ENCODE measurements at places on chromosomes 11 and 22.

DNA sequence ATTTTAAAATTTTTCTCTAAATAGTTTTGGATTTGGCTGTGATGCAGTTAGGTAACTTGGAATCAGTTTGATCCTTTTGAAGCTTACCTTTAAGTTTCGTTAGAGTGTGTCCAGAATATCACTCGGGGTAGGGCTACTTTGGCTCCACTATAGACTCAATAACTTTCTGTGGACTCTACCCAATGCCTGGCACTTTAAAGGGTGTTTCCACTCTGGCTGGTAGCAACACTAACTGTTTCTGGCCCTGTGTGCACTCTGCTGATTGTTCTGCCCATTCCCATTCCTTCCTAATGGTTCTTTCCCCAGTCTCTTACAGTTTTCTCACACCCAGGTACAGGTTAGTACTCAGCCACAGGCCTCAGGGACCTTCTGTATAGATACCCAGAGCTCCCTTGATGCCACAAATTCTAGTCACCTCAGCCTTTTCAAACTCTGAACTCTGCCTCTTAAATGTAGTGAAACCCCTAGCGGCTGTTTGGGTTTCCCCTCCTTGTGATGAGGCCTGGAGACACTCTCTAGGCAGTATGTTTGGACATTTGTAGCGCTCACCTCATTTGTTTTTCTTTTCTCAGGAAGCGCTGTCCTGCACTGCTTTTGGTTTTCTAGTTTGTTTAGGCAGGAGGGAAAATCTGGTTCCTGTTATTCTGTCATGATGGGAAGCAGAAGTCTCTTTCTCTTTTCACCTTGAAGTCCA lies 16.8 kb downstream of the CUL5 start:
- DNase-seq: no peak

DNA sequence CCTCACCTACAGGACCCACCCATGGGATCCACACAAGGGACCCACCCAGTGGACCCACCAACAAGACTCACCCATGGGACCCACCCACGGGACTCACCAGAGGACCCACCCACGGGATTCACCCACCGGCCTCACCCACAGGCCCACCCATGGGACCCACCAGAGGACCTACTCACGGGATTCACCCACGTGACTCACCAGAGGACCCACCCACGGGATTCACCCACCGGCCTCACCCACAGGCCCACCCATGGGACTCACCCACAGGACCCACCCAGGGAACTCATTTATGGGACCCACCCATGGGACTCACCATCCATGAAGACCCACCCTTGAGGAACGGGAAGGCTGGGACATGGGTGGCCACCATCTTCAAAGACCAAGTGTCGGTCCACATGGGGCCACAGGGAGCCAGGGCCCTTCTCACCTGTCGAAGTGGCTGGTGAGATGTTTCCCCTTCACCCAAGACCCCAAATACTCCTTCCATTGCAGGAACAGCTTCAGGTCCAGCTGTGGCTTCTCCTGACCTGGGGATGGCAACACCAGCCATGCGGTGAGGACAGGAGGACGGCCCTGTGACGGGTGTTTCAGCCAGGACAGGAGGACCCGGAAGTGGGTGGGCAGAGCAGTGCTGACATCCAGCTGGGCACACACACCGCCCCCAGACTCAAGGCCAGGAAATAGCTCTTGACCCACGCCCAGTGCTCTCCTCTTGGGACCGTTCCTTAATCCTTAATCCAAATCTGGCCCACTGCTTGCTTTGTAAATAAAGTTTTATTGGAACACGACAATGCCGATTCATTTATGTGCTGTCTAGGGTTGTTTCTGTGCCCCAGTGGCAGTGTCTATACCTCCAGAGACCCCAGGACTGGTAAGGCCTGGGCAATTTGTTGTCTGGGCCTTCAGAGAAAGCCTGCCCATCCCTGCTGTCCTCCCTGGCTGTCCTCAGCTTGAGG lies 1005.1 kb downstream of the BRD1 start:
- DNase-seq: no peak

DNA sequence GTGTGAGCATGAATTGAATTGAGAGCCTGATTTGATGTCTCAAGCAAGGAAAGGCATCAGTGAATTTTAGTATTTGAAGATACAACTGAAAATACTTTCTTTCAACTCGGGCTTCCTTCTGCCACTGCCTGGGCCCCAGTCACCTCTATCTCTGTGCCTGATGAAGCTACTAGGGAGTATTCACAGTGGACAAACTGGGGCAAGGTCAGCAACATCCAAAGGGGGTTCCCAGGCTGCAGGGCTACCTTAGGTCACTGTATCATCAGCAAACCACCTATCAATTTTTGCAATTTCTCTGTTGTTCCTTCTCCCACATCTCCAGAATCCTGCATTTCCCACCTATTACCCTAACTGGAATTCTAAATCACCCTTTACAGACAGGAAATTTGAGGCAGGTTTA lies 10.2 kb downstream of the PRAME start:
- DNase-seq: no peak

DNA sequence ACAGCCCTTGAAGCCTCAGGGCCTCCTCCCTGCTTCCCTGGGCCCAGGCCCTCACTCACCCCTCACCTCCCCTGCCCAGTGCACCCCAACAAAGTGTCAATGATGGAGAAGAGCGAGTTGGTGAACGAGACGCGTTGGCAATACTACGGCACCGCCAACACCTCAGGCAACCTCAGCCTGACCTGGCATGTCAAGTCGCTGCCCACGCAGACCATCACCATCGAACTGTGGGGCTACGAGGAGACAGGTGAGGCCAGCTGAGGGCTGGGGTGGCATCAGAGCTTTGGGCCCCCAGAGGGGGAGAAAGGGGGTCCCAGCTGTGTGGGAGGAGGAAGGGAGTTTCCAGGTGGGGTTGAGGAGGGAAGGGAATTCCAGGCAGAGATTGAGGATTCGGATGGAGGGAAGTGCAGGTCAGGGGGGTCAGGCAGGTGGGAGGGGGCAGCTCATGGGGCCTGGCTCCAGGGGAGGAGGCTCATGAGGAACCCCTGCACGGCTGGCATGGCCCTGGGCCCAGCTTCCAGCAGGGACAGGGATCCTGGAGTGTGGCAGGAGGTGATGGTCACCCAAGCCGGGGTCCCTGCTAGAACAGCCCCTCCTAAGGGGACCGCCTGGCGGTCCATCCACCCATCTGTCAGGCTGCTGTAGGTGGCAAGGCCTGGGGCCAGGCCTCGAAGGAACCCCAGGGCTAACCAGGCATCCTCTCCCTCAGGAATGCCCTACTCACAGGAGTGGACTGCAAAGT lies 2.9 kb downstream of the SUSD2 start:
- DNase-seq: no peak

- DNase-seq: no peak
These were observed 1.5 kb downstream of the ATM start for GRCh38 chr11:108224366-108224765.

- no peak for DNase-seq
These were observed 9.8 kb downstream of the SPON1 start for GRCh38 chr11:13972043-13972910.

- no peak for DNase-seq
These were observed 32.4 kb downstream of the ST3GAL4 start for GRCh38 chr11:126387857-126388256.

- DNase-seq: no peak
These were observed 1.2 kb upstream of the TECTA start for GRCh38 chr11:121099885-121100284.

- peak; percentile 83 for DNase-seq
These were observed 47.8 kb downstream of the ARRB1 start for GRCh38 chr11:75303544-75304224.

GRCh38 chr11:65420979-65421793 lies 1.4 kb upstream of the NEAT1 start:
- DNase-seq: peak; percentile 88

DNA sequence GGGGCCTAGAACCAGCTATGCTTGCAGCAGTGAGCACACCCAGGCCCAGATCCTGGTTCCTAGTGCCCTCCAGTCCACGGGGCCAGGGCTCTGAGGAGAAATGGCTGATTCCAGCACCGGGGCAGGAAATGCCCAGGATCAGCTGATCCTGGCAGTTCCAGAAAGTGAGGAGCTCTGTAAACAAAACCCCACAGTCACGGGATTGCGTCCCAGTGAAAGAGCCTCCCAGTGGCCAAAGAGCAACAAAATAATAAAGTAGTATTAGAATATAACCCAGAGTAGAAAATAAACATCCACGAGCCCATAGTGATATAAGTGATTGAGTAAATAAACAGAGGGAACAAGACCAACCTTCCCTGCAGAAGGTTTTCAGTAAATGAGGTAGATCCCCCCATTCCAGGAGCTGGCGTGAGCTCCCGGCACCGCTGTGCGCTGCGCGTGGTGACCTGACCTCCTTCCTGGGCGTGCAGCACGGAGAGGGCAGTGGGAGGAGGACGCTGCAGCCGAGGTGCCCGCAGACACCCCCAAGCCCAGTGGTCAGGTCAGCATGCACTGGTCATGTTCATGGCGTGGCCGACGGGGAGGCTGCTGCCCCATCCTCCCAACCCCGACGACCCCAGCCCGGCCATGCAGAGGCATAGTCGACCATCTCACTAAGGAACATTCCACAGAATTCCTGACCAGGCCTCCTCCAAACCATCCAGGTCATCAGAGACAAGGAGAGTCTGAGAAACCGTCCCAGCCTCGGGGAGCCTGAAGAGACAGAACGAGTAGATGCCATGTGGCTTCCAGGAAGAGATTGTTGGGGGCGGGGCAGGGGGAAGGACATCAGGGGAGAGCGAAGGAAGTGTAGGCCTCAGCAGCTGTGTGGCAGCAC lies 19.8 kb downstream of the PTDSS2 start:
- DNase-seq: peak; percentile 42

DNA sequence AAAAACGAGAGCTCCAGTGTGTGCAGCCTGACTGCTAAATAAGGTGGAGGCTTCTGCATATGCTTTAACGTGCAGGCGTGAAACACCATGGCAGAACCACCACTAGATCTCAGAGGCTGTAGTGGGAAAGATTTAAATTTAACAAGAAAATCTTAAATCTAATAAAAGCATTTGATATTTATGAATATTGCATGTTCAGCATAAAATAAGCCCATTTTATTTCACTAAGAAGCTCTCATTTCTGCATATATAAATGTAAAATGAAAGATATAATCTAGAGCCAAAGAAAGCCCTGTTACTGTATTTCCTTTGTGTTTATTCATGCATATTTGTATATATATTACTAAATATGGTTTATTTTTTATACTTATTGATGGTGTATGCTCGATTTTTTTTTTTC lies 188.3 kb downstream of the DDX10 start:
- no peak for DNase-seq

GRCh38 chr11:8234425-8234821 lies 29.3 kb downstream of the LMO1 start:
- DNase-seq: no peak

GRCh38 chr11:102926961-102927623 lies 28.4 kb downstream of the MMP13 start:
- no peak for DNase-seq

- DNase-seq: no peak
These were observed 227.8 kb downstream of the BRD1 start for GRCh38 chr22:49599691-49600455.

DNA sequence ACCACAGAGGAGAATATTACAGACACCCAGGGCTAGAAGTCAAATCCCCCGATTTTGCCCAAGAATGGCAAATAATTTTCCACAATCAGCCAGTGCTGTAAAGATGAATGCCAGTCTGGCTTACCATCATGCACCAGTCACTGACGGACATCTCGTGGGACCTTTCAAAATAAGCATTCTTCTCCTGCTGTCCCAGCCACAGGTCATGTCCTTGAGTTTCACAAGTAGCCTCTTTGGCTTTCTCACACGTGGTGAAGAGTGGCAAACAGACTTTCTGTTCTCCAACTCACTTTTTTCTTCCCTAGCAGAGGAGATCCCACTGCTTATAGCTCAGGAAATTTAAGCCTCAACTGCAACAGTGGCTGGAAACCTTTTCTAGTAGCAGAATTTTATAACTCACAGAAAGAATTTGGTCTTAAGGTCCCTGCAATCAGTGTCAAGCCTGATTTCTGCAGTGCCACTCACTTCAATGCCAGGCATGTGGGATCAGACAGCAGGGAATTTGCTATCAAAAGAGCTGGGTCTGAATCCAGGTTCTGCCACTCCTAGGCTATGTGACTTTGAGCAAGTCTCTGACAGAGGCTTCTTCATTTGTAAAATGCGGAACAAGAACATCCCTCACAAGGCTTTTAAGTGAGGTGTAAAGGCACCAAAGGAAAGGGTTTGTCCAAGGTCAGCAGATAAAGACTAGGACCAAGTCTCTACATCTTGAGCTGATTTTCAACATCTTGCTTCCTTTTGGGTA lies 3.6 kb downstream of the PIK3IP1 start:
- DNase-seq: no peak

- no peak for DNase-seq
These were observed 1268.9 kb downstream of the BRD1 start for GRCh38 chr22:48558606-48559402.

DNA sequence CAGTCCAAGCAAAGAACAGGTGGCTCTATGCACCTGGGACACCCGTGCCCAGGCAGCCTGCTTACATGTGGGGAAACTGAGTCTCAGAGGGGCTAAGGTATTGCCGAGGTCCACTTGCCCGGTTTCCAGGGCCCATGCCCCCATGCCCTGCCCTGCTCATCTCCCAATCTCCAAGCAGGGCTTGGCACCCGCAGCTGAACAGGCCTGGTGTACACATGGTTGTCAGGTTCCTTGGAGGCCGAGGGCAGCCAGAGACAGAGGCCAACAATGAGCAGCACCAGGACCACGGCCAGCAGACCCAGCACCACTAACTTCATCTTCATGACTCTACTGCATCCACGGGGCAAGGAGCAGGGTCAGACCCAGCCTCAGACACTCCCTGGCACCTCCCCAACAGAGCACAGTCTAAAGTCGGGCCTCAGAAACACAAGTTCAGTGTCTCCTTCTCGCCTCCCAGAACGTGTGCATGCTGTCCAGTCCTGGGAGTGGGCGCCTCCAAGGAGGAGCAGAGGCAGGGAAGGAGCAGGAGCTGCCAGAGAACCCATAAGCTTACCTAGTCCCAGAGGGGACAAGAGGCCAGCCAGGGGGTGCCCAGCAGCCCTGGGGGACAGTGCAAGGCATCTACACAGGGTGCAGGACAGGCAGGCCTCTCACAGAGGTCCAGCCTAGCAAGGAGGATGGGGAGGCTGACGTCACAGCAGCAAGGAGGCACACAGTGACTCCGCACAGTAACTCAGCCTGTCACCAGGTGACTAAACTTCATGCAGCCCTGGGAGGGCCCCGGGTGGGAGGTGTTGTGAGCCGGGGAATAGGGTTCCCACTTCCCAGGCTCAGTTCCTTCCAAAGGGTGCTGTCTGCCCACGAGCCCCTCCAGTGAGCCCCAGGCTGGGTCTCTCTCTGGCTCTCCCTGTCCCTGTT lies 20.2 kb upstream of the RGL4 start:
- no peak for DNase-seq

DNA sequence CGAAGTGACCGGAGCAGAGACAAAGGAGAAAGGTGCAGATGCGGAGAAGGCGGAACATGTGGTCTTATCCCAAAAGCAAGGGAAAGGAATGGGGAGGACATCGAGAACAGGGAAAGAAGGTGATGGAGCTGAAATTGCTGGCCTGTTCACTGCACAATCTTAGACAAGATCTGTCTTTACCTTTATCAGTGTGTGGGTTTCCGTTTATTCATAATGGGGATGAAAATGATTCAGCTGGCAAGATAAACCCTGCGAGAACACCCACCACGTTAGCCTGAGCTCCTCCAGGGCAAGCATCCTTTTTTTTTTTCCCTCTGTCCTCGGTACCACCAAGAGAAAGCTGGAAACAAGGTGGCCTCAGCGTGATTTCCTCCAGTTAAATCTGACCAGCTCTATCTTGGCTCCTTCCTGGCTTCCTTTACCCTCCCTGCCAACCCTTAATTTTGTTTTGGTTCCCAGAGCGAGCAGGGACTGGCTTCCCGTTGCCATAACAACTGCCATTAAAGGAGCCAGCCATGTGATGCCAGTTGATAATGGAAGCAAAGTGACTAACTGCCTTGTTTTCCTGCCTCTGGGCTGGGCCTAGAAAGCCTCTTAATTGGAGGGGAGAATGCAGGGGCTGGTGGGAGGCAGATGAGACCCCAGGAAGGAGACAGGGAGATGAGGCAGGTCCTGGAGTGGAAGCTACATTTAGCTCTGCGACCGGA lies 4.2 kb downstream of the SGSM1 start:
- peak; percentile 88 for DNase-seq
